Inflammatory macrophage treated with lipopolysaccharide for 1 hour (primary cell): ENCODE measurements at places on chromosomes 13 and 19.

DNA sequence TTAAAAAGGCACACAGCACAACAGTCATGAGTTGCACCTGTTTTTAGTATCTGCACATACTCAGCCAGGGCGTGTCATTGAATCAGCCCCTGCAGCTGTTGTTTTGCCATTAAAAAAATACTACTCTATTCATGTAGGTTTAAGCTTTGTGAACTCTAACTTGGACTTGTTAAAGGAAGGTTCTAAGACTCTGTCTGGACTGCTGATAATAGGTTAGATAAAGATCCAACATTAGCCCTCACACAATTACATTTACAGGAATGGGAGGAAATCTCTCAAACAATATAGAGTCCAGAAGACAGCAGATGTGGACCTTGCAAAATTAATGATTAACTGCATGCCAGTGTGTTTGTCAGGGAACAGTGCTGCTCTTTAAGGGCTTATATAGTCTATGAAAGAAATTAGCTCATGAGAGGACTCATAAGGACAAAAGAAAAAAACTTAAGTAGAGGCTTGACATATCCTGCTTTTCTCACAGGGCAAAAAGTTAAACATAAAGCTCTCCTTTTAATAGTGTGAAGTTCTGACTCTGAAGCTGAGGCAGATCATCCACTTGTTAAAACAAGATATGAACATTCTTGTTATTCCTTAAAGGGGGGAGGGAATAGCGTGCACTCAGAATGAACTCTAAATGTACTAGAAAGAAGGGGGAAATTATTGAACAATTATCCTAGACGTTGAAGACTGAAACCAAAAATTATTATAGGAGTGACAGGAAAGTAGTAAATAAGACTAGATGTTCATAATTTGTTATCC is 243.6 kb downstream of the NDFIP2 start:
- DNase-seq: no peak

DNA sequence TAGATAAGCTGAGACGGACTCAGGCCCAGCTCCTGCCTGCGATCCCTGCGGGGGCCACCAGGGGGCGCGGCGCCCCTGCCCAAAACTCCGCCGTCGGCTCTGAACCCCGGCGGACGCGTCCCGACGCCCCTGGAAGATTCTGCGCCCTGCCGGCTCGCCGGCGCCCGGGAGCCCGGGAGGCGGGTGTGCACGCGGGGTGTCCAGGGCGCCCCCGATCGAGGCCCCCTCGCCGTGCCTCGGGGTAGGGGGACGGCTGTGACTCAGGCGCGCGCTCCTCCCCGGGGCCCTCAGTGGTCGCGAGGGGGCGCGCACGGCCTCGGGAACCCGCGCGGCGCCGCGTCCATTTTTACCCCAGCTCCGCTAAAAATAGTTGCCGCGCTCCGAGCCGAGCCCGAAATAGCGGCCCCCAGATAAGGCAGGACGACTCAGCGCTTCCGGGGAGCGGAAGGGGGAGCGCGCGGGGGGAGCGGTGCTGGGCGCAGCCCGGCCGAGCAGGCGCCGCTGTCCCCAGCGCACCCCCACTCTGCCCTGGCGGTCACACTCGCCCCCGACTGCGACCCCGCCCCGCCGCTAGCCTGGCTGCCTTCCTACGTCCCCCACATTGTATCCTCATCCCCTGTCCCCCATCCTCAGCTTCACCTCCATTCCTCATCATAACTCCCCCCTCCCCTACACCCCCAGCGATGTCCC is 16.0 kb upstream of the ERCC1 start:
- DNase-seq: peak; percentile 78

DNA sequence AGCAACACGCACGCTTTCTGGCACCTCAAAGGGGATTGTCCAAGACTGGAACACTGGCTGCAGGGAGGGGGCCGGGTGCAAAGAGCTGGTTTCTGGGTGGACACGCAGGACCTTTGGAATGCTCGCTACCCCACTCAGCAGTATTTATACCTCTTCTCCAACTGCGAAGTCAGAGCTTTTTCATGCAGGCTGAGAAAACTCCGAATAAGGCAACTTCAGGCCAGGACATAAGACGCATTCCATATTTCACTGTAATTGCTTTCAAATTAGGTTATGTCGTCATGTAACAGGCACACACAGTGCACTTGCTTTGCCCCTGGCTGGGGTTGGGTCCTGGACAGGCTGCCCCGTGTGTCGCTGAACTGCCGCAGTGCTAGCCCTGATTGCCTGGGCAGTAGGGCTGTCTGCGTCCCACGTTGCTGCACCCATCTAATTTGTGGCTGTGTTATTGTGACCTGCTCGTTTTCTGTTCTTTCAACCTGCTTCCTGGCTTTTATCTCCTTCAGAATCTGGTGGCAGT is 44.5 kb downstream of the ACTN4 start:
- DNase-seq: no peak

DNA sequence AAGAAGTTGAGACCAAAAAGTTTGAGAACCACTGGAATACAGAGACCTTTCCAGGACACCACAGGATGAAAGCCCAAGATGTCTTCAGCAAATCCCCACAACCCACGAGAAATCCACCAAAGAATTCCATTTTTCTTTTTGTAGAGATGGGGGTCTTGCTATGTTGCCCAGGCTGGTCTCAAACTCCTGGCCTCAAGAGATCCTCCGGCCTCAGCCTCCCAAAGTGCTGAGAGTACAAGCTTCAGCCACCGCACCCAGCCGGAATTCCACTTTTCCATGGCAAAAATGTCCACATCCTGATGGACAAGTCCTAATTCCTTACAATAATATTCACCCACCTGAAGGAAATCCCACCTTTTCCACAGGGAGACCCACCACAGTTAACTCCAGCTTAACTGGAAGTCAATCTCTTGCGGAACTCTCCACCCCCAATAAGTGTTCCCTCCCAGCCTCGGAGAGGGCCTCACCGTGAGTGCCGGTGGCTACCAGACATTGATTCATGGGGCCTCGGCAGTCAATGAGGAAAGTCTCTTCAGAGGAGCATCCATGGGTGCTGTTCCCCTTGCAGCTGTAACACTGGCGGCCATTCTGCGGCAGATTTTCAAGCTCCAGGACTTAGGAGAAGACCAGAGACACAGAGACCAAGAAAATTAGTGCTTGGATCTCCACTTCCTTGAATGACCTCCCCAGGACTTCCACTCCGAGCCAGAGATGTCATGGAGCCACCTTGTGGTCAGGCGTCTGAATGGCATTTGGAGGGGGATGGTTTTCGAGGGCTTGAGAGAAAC is 12.3 kb upstream of the CADM4 start:
- no peak for DNase-seq

GRCh38 chr19:5070930-5071329 is 102.0 kb downstream of the KDM4B start:
- no peak for DNase-seq

GRCh38 chr13:114079601-114080536 is 52.6 kb downstream of the RASA3 start:
- no peak for DNase-seq

DNA sequence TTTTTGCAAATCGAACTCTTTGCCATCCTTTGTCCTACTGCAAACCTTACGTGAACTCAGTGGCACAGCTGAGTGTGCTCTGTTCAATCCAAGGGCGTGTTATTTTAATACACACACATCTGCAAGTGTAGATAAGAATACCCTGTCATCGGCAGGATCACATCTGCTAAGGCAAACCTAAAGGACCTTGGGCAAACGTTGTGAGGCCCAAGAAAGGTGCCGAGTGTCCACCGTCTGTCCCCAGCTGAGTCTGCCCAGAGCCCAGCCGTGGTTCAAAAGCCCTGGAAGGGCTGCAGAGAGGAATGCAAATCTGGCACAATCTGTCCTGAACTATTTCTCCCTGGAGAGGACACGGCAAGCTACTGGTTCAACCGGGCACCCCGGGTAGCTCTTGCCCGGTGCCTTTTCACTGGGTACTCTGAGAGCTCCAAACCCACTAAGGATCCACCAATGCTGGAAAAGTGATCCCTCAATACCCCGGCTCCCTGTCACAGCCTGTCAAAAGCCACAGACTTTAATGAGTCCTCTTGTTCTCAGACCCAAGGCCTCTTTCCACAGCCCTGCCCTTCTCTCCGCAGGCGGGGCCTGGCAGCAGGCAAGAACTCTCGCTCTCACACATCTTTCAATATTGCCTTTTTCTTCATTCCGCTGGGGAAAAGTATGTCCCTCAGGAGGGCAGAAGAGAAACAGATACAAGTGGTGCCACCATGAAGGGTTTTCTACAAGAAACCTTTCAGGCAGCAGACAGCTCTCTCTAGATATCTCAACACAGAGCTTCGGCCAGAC is 17.0 kb downstream of the SLC7A1 start:
- no peak for DNase-seq

DNA sequence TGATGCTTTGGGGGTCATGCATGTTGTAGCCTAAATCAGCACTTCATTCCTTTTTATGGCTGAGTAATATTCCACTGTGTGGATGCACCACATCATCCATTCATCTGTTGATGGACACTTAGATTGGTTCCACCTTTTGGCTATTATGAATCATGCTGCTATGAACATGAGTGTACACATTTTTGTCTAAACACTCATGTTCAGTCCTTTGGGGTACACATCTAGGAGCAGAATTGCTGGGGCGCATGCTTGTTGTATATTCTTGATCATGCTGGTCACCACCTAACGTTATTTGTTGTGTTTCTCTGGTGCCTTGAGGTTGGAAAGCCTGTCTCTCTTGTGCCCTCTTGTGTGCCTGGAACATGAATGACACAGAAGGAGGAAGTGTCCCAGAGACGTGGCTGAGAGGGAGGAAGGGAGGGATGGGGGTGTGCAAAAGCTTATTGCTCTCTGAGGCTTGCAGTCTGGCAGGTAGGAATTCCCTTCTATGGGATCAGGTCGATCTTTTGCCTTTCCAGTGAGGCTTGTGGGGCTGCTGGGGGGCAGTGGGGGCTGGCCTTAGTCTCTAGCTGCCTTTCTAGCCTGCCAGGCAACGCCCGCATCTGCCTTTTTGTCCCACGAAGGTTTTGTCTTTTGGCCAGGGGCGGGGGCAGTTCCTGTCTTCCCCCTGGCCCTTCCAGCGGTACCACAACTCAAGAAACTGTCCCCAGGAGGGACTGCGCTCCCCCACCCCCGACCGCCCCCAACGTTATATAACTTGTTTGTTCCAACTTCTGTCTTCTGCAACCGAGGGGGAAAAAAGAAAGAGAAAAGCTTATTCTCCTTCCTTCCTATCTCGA is 7.6 kb downstream of the KLHL26 start:
- peak; percentile 68 for DNase-seq

GRCh38 chr19:40525234-40526051 is 51.2 kb upstream of the SHKBP1 start:
- no peak for DNase-seq

GRCh38 chr13:50812242-50812641 is 31.2 kb downstream of the DLEU7 start:
- DNase-seq: no peak

DNA sequence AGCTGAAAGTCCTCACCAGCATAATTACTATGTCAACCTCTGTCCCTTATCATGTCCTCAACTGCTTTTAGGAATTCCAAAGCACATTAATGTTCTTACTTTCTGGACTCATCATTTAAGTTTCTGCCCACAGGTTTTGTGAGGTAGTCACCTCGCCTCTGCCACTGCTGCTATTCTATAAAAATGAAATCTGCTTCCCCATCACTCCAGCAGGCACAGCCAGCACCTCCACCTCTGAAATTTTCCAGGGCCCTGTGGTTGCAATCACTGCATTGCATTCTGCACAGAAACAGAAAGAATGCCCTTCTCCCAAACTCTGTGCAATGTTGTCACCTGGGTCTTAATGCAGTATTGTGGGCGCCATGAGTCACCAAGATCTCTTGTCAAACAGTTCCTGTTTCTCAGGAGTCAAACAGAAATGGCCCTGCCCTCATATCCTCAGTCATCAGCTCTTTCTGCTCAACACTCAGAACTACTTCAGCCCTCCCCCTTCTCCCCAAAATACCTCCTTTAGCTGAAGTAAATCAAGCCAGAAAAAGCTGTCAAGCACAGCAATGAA is 529.2 kb upstream of the NBEA start:
- no peak for DNase-seq

- DNase-seq: peak; percentile 72
Observed at GRCh38 chr13:27359199-27359821, 65.1 kb upstream of the GTF3A start.

DNA sequence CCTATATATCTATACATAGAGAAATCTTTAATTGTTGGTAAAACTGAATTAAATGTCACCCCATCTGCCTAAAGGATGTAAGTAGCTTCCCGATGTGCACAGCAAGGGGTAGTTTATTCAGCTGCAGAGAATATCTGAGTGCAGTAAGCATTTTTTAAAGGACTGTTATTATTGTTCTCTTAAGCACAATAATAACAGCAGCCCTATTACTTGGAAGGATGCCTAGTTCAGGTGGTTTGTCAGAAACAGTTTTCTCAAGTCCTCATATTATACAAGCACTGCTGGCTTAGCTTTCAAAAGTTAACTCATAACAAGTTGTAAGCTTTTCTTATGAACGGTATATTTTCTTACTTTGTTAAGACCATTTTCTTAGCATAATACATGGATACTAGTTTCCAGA is 142.6 kb downstream of the CRYL1 start:
- DNase-seq: no peak

- DNase-seq: no peak
Observed at GRCh38 chr19:32743021-32743420, 23.5 kb downstream of the TDRD12 start.

DNA sequence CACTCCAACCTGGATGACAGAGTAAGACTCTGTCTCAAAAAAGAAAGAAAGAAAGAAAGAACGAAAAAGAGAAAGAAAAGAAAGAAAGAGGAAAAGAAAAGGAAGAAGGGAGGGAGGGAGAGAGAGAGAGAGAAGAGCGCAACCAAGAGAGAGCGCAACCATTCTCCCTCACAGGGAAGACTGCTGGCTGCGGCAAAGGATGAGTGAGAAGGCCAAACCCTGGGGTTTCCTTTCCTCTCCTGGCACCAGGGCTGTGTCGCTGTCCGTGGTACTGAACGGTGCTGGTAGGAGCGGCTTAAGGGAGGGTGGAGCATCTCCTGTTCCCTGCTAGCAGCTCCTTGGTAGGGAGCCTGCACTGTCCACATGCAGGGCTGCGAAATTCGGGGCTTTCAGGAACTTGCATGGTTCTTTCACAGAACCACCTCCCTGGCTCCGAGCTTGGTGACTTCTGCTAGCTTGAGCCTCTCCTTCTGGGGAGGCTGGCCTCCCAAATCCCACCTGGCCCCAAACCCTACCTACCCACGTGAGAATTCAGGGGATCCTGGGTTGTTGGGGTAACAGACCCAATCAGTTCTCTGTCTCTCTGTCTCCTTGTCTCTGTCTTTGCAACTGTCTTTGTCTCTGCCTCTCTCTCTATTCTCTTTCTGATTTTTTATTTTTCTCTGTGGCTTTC is 51.1 kb upstream of the ZNRF4 start:
- DNase-seq: peak; percentile 65

GRCh38 chr13:99559560-99559959 is 58.3 kb downstream of the TM9SF2 start:
- DNase-seq: no peak

DNA sequence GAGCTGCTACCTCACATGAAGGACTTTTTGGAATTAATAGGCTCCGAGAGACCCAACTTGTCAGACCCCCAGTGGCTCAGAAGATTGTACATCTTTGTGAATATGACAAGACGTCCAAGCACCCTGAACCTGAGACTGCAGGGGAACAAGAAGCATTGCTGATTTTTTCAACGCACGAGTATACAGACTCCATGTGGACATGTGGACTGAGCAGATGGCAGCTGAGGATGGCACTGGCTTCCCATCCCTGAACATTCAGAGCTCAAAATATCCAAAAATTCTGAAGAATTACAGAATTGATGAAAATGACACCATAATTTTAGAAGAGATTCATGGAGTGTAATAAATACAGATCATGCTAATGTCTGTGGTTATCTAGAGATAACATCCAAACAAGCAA is 254.1 kb downstream of the MZT1 start:
- no peak for DNase-seq

- DNase-seq: peak; percentile 87
Observed at GRCh38 chr19:51809787-51810186, 14.8 kb downstream of the FPR3 start.
